Cardiac muscle cell (in vitro differentiated cells and primary cell): ENCODE measurements at places on chromosomes 12 and 14.

- DNase-seq, result no peak
These were observed 77.8 kb downstream of the SLC24A4 start for GRCh38 chr14:92400579-92401444.

DNA sequence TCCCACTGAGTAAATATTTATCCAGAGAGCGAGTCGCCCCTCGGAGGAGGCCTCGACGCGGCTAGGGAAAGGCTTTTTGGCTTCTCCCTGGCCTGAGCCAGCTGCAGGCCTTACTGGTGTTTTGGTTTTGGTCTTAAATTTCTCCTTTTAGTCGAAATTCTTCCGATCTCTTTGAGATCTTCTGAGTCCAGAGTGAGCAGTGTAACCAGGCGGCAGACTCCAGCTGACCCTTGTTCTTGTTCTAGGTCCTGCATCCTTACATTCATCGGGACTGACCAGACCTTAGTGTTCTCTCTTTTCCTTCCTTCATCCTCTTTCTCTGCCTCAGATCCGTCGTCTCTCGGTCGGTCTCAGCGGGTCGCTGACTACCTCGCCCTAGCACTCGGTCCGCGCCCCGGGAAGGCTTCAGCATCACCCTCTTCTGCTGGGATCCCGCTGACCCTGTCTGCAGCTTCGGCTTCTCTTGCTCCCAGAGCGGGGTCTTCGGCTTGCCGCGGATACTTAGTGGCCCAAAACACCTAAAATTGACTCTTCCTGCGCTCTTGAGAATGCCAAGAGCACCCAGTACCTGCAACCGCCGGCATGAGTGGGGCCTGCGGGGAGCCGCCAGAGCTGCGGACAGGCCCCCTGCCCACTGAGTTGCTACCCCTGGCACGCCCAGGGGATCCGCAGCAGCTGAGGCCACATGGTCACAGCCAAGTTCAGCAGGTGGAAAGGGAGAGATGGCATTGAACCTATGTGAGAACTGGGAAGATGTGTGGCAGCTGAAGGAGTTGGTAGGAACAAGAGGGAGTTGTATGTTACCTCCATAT is 2.4 kb upstream of the PAX9 start:
- no peak for DNase-seq

DNA sequence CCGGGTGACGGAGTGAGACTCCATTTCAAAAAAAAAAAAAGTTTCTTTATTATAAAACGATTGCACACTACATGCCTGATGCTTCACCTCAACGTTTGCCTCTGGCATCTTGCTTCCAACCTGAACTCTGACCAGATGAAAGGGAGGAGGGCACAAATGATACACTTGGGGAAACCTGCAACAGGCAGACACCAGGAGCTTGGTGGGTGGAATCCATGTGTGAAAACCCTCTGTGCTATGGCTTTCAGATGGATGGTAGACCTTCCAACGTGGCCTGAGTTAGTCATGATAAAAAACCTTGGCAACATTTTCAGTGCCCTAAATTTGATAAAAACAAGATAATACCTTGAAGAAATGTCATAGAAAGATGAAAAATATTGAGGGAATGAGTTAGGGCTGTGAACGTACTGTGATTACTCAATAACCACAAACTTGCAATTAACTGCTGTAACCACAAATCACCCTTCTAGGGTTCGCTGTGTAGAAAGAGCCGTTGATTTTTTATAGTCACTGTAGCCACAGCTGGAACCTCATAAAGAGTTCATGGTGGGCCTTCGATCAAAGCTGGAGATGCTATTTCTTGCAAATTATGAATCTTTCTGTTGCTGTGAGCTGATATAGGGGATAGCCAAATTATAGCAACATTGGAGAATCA is 26.1 kb upstream of the GZMB start:
- DNase-seq, result no peak

- DNase-seq, result peak; percentile 43
These were observed 174.7 kb upstream of the DAAM1 start for GRCh38 chr14:59013672-59014298.

DNA sequence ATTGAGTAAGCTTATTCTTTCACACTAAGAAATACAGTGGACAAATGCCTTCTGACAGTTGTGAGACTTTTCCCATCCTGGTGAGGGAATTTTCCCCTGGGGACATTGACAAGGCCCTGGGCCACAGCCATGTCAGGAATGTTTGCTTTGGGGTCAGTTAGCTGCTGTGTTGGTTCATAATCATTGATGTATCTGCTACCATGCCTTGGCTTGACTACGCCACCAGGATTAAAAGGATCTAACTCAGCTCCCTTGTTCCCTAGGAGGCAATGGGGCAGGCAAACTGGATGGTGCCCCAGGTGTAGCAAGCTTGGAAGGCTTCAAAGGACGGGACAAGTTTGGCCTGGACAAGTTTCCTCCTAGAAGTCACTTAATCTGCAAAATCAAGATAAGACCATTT is 3.1 kb upstream of the CCDC88C start:
- DNase-seq, result no peak

- no peak for DNase-seq
These were observed 82.8 kb upstream of the RASSF8 start for GRCh38 chr12:25875661-25876060.

- DNase-seq, result peak; percentile 3
These were observed 179.7 kb downstream of the PDZRN4 start for GRCh38 chr12:41367726-41368405.

DNA sequence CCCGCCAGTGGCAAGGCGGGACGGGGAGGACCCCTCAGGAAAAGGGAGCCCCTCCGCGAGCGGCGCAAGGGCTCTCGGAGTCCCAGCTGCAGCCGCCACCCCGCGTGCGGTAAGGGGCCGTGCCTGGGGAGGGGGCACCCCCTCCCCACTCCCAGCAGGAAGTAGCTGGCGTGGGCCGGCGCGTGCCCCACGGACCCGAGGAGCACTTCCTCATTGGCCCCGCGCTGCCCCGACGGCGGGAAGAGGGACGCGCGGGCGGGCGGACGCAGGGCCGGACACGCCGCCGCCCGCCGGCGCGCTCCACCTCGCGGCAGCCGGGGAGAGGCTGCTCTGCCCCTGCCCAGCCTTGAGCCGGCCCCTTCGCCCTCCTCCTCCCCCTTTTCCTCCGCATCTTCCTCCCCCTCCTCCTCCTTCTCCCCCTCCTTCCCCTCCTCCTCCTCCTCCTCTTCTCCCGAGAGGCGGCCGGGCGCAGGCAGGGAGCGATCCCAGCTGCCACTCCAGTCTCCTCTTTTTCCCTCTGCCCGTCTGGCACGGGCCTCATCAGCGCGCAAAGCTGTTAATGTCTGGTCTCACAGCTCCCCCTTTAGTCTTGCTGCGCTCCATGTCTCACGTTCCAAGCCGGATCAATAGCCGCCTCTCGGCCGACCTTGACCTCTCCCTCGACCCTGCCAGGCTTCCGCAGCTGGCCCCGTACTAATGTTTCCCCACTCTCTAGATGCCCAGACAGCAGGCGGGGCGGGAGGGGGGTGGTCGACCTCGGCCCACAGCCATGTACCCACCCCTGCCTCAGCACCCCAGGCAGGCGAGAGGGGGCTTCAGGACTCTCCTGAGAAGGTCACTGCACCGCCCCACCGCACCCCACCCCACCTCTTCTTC is 2.6 kb upstream of the BCL11B start:
- DNase-seq, result peak; percentile 89

DNA sequence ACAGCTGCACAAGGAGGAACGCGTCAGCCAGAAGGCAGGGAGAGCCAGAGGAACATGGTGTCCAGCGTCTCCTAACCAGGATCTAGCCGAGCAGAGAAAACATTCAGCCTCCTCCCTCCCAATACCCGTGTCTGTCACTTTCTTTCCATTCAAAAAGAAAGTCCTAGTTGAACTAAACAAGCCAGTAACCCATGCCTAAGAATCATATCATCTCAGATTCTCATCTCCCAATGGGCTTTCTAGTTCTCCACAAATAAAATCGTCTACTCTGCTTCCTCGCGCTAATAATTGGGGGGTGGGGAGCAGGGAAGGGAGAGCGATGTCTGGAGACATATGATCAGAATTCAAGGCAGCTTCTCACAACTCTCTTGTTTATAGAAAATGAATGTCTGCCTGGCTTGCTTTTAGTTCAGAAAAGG is 7.4 kb downstream of the NKX2-1 start:
- no peak for DNase-seq

GRCh38 chr12:1619587-1619986 is 9.4 kb upstream of the WNT5B start:
- DNase-seq, result peak; percentile 33
